Activated T-cell treated with anti-CD3 and anti-CD28 coated beads, Interleukin-2, amount 50 U/mL, for 24 hours (primary cell): ENCODE measurements at places on chromosomes 4 and X.

GRCh38 chr4:147381749-147382148 lies 99.1 kb upstream of the EDNRA start:
- DNase-seq, result no peak

DNA sequence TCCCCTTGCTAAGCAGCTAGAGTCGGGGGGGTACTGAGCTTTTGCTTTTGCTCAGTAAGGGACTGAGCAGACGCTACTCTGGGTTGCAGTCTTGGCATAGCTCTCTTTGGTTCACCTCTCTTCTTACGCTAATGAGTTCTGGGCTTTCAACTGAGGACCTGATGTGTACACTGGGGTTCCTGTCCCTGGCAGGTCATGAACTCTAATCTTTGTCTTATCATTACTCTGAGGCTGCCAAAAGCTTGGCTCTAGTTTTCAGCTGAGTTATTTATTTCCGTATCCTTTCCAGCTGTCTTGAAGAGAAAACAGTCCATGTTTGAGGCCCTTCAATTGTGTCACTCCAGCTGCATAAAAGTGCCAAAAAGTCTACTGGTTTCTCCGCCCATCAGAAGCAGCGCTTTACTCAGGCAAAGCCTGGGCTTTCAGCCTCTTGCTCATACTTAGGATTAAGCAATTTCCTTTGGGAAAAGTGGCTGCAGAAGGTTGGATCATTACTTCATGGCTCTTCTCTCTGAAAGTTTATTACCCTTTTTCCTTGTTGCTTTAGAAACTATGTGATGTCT lies 121.0 kb upstream of the STOX2 start:
- no peak for DNase-seq

DNA sequence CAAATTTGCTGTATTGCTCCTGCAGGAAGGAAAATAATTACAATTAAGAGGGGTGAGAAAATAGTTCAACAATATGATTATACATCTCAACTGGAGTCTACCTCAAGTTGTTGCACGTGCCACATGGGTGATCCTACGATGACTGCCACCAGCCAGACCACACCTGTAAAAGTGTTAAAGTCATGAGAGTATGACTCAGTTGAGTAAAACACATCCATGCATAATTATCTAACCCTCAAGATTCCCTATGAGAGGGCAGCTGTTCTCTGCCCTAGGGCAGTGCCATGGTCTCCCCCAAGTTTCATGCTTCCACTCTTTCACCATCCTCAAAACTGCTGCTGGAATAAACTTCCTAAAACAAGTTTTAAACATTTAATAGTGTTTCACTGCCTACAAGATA lies 44.1 kb downstream of the QRFPR start:
- DNase-seq, result no peak

DNA sequence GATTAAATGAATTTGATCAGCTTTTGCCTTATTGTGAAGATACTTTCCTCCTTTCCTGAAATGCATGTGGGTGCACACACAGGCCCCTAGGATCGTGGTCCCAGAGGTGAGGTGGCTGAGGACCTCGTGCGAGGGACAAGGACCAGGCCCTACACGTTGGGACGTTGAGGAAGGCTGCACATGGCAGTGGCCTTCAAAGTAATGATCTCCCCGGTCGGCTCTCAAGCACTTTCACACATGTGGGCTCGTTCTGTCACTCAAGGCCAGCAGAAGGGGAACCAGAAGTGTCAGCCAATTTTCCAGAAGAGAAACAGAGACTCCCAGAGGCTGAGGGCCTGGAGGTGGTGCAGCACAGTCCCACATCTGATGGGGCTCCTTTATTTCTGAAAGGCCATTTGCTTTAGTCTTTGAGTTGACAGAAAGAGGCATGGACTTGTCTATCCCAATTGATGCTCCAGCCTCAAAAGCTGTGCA lies 196.8 kb downstream of the AFAP1 start:
- DNase-seq, result no peak

- DNase-seq, result no peak
Observed at GRCh38 chr4:41323706-41324105, 67.0 kb downstream of the UCHL1 start.

DNA sequence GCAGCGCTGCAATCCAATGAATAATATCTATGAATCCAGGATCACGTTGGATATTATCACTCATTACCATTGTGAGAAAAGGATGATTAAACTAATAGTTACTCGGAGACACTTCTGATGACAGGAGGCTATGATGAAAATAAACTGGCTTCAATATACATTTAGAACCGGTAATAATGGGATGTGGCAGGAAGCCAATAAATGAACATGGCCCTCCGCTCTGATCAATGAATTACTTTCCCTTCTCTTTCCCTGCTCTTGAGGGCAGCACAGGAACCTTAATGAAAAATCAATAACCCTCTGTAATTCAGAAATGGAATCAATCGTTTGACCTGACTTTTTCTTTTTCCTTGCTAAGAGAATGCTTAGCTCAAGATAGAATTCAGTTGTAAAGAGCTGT lies 103.9 kb upstream of the PAQR3 start:
- no peak for DNase-seq

DNA sequence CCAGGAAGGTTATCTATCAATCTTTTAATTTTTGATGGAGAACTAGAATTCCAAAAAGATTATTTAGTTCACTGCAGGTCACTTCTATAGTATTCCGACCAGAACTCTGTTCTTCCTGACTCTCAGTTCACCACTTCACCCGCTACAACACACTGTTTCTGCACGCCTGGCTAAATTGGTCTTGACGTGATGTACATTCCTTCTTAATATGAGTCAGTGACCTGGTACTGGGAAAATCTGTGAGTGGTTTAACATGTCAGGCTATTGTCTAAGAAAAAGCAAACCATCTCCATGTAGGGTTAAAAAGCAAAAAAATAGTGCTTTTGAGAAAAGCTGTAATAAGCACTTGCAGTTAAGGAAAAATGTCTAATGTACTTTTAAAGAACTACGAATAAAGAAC lies 120.4 kb downstream of the NDST3 start:
- no peak for DNase-seq

GRCh38 chr4:11931266-11931820 lies 502.6 kb upstream of the HS3ST1 start:
- no peak for DNase-seq

DNA sequence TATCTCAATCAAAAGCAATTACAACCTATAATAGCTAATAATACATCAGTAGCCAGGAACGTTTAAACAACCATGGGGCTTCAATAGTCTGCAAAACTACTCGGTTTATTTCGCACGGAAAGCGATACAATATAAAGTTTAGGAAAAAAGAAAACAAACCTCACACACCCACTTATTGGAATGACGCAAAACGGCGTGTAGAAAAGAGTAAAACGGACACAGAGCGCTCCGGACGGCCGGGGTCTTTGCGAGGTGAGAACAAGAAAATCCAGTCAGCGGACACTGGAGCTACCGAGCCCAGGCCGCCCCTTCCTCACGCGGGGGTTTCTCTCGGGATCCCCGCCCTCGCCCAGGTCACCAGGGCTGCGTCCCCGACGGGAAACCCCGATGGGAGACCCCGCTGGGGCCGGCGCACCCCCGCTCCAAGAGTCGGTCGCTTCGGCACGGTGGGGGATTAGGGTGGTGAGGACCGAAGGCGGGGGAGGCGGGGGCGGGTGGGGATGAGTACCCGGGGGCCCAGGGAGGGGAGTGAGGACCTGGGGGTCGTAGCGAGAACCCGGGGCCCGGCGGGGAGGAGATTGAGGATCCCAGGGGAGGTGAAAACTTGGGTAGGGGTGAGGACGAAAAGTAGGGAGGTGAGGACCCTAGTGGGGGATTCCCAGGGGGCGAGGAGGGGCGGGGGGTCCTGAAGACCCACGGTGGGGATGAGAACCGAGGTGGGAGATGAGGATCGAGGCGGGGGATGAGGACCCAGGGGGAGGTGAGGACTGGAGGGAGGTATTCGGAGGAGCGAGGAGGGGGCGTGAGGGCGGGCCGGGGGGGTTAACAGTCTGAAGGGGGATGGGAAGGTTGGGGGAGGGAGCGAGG lies 737 bp downstream of the NELFA start:
- DNase-seq, result peak; percentile 40
